Muscle of arm (tissue), 14 donors: ENCODE measurements at places on chromosomes 3 and 15. TPM values are rescaled to one million over a fixed set of nuclear protein-coding genes. Genes with fewer than 3 reads are reported as not detected.

DNA sequence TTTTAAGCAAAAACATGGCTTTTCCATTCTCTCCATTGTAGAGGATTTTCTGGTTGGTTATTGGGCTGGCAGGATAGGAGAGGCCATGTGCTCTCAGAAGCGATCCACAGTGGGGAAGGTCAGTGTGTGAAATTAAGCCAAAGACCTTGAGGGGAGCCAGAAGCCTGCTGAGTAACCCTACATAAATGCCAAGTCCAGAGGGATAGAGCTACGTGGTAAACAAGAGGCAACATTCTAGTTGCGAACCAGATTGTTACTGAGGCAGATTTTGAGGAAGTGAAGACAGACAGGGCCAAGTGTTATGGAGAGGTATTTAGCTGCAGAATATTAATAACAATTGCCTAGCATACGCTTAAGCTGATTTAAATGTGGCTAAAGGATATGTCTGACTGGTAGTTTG lies 592.8 kb upstream of the GBE1 start:
- no peak for DNase-seq

DNA sequence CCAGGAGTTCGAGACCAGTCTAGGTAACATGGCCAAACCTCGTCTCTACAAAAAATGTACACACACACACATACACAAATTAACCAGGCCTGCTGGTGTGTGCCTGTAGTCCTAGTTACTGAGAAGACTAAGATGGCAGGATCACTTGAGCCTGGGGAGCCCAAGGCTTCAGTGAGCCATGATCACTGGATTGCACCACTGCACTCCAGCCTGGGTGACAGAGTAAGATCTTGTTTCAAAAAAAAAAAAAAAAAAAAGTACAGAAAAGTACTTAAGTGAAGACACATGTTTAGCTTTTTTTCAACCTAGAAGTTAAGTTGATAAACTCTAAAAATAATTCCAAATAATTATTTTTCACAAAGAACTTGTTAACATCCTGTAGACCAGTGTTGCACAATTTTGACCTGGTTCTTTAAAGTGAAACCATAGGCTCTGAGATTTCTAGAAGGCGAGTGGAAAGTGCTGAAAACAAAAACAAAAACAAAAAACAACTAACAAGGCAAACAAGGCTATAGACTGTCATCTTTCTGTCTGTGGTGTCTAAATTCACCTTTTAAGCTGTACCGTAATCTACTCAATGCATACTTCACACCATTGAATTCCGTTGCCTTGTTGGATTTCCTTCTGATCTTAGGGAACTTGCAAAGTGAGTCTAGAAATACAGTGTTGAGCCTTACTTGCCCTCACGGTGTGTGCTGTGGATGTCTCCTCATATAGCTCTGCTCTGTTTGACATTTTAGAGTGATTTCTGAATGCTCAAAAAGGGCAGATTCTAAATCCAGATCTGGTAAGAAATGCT lies 63.5 kb downstream of the CHST2 start:
- no peak for DNase-seq

- DNase-seq: no peak
Measured at GRCh38 chr3:12197475-12197874, 38.8 kb upstream of the TIMP4 start.

- DNase-seq: no peak
Measured at GRCh38 chr3:104961851-104962250, 404.9 kb upstream of the ALCAM start.

GRCh38 chr3:13104511-13104910 lies 31.3 kb upstream of the IQSEC1 start:
- no peak for DNase-seq

DNA sequence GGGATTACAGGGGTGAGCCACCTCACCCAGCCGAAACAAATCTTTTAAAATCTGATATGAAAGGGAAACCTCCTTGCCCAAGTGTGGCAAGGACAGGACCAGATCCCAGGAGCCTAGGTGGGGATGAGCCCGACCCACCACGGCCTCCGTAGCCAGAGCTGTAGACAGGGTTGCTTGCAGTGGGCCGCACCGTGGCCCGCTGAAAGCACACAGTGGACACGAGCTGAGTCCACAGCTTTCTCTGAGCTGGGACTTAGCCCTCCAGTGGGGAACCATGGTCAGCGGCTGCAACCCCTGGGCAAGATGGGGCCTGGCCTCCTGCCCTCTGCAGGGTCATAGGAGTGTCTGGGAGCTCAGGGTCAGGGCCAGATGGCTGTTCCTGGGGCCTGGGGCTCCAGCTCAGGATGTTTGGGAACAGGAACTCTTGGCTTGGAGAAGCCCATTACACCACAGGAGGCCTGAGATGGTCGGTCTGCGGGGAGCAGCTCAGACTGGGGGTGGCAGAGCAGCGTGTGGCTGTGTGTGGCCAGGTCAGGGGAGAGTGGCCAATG lies 24.7 kb downstream of the GP9 start:
- DNase-seq: no peak

- no peak for DNase-seq
Measured at GRCh38 chr3:50405249-50405648, 45.9 kb upstream of the TMEM115 start.

GRCh38 chr3:184532940-184533732 lies 28.4 kb upstream of the EPHB3 start:
- no peak for DNase-seq

DNA sequence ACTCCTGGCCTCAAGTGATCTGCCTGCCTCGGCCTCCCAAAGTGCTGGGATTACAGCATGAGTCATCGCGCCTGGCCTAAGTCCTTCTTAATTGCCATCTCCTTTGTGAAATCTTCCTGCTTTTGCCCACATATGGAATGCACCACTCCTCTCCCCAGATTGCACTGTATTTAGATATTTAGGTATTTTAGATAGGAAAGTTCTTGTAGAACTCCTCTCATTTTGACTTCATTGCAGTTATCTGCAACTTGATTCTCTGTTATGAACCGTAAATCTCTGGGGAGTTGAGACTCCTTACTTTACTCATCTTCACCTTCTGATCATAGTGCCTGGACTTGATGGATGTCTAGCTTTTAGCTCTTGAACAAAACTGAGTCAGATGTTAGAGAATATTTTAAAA lies 150.7 kb downstream of the AKAP13 start:
- no peak for DNase-seq

DNA sequence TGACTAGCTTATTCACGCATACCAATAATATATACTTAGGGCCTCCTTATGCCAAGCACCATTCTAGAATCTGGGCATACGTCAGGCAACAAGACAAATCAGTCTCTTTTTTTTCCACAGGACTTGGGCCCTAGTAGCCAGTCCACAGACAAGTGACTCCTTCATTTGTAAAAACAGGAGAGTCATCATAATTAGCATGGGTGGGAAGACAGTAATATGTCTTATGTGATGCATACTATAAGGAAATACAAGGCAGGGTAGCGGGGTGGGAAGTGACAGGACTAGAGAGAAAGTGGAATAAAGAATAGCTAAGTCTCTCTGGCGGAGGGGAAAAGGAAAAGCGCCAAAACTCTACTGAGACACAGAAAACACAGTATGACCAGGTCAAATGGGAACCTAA lies 439.6 kb upstream of the MDFIC2 start:
- DNase-seq: no peak

DNA sequence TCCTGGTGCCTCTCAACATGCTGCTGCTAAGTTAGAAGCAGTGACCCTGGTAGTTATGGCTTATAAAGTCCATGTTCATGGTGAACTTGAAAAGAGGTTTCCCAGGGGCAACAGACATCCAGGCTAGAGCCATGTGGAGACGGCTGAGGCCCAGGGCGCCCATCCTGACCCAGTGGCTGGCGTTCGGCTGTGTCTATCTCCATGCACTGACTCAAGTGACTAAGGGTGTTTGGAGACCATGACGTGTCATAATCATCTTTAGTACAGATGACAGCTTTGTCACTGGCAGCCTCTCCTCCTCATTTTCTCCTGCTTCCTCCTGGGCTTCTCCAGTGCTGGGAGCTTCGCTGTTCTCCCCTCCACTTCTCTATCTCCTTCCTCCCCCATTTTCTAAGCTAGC lies 287.4 kb upstream of the LYSMD4 start:
- no peak for DNase-seq

DNA sequence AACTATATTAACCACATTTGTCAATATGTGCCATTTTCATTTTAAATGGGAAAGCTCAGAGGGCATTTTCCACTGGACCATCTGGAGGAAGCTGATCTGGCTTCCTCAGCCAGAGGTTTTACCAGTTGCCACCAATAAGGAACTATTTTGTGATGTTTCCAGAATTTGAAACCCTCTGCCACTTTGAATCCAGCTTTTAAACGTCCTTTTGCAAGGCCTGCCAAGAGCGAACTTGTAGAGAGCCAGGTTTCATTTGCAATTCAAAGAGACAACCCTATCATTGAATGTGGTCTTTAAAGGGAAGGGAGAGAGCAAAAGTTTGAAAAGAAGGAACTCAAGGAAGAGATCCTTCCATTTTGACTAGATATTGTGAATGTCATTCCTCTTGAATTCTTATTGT lies 123.3 kb upstream of the CHL1 start:
- DNase-seq: no peak

DNA sequence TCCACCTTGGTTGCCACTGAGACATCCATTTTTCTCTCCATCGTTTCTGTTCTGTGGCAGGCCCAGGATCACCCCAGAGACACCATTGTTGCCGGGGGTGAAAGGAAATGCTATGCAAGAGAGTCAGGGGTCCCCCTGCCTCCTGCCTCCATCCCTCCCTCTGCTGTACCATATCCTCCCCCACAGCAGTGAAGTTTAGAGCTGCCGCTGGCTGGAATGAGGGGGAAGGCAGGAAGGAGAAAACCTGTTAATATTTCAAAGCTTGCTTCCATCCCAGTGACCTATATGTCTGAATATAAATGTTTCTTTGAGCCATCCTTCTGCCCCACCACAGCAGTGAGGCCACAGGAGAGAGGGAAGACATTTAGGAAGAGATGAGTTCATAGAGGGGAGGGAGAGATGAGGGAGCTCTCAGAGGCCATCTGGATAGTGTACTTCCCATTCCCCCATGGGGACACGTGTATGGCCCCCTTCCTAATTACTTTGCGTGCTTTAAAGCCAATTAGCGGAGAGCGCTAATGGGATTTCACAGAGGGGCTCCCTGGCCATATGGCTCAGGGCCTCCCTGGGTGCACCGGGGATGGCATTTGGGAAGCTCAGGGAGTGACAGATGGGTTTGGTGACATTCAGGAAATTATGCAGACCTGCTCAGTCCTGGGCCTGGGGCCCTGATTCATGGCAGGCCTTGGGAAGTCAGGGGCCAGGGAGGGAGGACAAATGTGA lies 40.4 kb upstream of the CHRNB4 start:
- DNase-seq: no peak

DNA sequence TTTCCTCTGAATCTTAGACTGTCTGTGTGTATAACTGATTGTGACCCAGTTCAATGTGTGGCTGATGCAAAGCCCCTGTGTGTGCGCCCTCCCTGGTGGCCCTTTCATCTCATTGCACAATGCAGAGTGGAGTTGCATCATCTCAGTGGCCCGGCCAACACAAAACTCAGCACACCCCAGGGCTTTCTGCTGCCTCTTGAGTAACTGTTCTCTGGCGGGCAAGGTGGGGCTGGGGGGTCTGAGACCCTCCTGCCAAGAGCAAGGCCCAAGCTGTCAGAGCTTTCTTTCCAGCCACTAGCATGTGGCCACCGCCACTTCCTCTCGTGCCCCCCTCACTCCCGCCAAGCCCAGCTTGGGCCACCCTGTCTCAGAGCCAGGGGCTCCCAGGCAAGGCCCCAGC lies 80.7 kb upstream of the ALDH1L1 start:
- DNase-seq: no peak

DNA sequence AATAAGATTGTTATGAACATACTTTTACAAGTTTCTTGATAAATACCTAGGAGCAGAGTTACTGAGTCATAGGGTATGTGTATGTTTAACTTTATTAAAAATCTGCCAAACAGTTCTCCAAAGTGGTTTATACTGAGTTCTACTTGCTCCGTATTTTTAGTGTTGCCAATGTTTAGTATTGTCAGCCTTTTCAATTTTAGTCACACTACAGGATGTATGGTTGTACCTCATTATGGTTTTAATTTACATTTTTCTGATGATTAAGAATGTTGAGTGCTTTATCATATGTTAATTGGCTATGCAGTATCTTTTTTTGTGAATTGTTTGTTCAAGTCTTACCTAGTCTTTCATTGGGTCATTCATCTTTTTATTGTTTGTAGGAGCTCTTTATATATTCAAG lies 4.3 kb downstream of the TMOD3 start:
- DNase-seq: no peak

DNA sequence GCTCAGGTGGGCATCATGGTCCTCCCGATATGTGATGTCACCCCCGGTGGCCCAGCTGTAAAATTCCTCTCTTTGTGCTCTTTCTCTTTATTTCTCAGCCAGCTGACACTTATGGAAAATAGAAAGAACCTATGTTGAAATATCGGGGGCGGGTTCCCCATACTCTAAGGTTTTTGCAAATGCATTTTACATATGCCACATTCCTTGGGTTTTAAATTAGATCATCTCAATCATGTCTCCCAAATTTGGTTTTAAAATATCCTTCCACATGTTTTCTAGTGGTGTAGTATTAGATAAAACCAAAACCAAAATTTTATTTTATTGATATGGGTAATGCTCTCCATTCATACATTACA lies 4.4 kb upstream of the TMEM62 start:
- DNase-seq: no peak

- DNase-seq: no peak
Measured at GRCh38 chr3:107950417-107950816, 140.4 kb downstream of the CD47 start.

DNA sequence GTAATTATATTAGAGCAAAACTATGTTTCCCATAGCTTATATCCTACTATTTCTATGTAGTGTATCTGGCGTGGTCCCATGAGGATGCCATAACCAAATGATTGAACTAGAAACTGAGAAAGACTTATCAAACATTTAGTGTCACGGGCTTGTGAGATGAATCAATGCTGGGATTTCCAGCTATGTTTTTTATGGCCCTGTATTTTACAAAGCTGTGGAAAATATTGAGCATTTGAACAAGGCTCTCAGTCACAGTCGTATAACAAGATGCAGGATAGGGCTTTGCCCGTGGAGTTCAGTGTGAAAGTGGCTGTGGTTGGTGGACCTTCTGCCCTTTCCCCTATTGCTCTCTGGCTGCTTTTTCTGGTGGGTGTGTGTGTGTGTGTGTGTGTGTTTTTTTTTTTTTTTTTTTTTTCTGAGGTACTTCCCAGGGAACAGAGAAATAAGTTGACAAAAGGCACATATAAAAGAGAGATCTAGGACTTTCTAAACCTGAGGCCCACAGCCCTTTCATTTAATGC lies 60.7 kb downstream of the CACNA1D start:
- DNase-seq: no peak

- DNase-seq: no peak
Measured at GRCh38 chr15:101010781-101011180, 91.6 kb downstream of the LRRK1 start.

DNA sequence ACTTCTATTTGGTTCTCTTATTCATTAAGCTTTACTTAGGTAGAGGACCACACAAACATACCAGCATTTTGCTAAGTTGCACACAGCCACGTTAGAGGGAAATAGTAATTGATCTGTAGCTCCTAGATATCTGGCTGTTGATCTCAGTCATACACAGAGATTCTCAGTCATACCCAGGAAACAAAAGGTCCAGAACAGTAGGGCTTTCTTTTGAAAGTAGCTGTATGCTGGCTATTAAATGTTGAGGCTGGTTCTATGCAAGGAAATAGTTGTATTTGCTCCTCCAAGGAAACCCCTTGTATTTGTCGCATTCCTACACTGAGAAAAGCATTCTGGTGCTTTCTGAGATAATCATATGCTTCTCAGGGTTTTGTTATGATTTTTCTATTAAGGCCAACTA lies 523.8 kb downstream of the SOX2 start:
- DNase-seq: no peak

The CASR gene
- polyA plus RNA-seq: 0.04 TPM
